KBM-7 (cell line): ENCODE measurements at places on chromosomes 7 and 10.
A peak's percentile ranks its signal among the peaks of the same experiment; 100 is the strongest.

DNA sequence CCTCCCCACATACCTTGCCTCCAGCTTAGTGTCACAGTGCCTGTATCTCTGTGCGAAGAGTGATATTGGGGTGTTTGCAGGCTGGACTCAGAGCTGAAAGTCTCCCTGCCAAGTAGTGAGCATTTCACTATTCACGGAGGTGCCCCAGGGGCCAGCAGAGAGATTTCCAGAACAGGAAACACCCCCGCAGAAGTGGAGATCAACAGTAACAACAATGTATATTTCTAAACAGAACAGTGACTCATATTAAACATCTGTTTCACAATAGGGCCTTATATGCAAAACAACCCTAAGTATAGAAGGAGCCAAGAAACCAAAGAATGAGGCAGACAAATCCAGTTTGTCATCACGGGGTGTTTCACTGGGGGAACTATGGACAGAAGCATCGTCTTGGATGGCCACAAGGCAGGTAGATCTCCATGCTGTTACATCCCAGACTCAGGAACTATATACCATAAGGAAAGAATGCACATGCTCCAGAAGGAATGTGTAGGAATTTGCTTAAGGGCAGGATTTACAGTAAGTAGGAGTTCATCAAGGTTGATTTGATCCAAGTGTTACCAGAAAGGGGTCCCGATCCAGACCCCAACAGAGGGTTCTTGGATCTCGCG lies 29.3 kb upstream of the CCL24 start:
- DNase-seq = peak; percentile 43

DNA sequence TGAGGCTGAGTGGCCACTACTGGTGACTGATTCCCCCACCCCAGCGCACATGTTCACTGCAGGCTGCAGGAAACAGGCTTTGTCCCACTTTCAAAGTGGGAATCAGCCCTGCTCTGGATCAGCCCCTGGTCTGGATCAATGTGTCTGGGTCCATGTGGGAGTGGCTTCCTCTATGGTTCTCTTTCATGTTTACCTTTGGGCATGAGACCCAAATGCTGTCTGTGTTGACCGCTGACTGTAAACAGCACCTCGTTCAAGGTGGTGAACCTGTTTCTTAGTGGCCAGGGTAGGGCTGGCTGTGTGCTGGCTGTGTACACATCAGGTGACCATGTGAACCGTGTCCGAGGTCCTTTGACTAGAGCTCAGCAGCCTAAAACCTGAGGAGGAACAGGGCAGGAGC lies 121.8 kb downstream of the CAMK1D start:
- DNase-seq = no peak

- no peak for DNase-seq
These were observed 70.5 kb downstream of the SEPTIN14 start for GRCh38 chr7:55792048-55792447.

GRCh38 chr10:62442006-62442405 lies 67.8 kb downstream of the ZNF365 start:
- DNase-seq = no peak

DNA sequence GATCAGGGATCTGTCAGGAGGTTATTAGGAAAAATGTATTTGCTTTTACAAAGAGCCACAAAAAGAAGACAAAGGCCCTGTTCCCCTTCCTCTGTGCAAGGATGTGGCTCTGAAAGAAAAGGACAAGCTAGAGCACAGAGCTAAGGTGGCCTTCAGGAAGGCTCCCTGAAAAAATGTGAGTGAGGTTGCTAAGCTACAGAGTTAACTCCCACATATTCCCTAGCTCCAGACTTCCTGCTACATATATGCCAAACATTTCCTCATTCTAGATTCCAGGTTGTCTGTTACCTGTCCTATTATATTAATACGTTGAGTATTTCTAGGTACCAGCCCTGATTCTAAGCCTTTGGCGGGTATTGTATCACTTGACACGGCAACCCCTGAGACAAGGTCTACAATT lies 369.0 kb downstream of the PARD3 start:
- peak; percentile 5 for DNase-seq

GRCh38 chr10:91690412-91690811 lies 57.5 kb upstream of the PPP1R3C start:
- no peak for DNase-seq

GRCh38 chr7:92834507-92835260 lies 1.7 kb downstream of the CDK6 start:
- DNase-seq = no peak

DNA sequence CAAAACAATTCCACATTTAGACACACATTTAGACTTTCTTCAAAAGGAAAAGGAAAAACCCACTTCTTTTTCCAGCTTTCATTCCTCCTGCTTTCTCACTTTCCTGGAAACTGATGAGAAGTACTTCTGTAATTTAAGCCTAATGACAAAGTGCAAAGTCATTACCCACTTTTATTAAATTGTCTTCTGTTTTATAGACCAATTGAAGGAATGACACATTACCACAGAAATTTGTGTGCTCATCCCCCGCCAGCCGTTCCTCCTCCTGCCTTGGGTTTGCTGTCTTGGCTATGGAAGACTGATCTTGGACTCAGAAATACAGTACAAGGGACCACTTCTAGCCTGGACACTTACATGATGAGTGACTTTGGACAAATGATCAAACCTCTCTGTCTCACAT lies 717.8 kb downstream of the SORCS3 start:
- no peak for DNase-seq

DNA sequence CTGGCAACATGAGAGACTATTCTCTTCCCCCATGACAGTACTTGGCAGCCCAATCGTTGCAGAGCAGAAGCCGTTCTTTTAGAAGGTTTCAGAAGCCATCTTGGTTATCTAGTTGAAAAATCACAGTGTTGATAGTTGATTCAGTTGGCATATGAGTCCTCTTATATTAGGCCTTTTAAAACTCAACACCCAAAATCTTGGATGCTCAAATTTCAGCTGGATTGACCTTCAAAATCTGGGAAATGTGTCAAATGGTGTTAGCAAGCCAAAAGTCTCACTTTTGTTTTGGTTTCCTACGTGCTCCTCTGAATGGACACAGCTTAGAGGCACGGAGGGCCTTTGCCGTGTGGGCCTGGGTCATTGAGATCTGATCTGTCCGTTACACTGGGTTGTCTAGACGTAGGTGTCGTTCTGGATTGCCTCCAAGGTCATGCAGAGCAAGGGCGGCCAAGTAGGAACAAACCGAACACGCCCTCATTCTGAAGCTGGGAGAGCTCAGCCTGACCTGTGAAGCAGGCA lies 59.3 kb upstream of the BMPER start:
- no peak for DNase-seq

DNA sequence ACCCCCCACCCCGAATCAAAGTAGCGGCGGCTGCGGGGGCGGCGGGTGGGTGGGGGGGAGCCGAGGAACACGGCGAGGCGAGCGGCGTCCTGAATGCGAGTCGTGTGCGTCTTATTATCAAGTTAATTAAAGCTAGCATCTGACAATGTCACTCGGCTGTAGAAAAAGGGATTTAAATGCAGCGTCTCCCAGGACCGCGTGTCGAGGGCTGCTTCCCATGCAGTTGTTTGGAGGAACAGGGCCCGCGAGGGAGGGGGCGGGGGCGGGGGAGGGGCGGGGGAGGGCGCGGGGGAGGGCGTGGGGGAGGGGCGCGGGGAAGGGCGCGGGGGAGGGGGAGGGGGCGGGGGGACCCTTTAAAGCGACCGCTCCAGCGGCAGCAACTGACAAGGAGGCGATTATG lies 2.7 kb upstream of the UNCX start:
- no peak for DNase-seq
